Fibroblast of upper back skin (primary cell): ENCODE measurements at places on chromosomes 4 and X.

DNA sequence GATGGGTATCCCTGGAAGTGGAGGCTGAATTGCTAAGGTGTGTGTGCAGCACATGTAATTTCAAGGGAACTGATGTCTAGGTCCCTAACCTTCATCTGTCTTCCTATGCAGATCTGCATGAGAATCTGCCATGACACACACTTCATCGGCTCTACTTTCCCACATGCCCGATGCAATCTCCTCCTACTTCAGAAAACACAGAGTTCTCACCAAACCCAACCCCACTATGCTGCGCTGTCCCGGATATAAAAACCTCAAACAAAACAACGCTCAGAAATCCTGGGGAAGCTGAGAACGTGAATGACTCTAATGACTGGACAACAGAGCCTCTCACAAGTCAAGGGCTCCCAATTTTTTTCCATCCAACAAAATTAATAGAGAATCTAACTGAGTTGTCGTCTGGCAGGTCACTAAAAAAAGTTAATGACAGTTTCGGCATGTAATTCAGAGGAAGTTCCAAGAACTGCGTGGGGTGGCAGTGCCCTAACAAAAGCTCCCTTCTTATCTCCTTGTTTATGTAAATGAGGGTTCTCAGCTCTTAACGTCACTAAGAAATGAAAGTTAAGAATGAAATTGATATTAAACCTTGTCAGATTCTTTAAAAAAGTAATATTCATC lies 39.0 kb downstream of the STX18 start:
- no peak for DNase-seq

DNA sequence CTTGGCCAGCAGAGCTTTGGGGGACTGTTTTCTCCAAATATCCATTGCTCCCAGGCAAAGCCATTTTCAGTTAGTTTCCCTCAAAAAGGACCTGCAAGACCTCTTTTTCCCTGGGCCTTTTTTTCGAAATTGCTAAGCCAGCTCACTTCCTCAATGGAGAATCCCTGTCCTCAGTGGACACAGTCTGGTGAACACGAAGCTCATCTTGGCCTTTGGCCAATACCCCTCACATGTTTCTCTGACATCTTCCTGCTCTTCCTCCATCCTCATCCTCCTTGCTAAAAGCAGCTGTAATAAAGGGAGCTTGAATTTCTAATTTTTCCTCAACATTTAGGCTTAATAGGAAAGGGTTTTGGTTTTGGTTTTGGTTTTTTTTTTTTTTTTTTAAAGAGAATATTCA lies 17.6 kb upstream of the PRPS1 start:
- no peak for DNase-seq

- DNase-seq = no peak
Measured at GRCh38 chr4:7157666-7158065, 34.7 kb upstream of the SORCS2 start.

DNA sequence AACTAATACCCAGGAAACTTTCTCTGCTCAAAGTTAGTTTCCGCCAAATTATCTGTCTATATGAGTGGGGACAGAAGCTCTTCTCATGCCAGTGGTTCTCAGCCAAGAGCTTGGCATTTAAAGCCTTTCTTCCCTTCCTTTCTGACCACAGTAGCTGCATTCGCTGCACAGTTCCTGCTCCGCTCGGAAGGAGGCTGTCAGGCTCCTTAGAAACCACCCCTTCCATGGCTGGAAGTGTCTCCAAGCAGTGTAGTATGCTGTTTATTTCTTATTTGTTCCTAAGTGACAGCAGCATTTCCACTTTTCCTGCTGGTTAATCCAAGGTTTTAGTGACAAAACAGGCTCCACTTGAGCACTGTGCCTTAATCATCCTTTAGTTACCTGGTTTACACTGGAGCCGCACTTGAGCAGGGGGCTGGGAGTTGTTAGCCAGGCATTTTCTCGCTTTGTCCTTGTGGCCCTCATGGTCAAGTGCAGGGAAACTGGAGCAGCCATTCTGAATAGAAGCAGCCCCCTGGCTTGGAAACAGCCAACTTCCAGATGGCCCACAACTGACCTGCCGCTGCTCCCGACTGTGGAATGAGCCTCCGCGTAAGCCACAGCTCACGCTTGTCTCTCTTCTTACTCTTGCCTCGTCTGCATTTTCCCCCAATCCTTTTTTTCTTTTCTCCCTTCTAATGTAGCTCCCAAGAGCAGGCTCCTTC lies 739.4 kb upstream of the TENM3 start:
- DNase-seq = no peak

GRCh38 chr4:185683896-185684295 lies 128.1 kb downstream of the SORBS2 start:
- DNase-seq = no peak

DNA sequence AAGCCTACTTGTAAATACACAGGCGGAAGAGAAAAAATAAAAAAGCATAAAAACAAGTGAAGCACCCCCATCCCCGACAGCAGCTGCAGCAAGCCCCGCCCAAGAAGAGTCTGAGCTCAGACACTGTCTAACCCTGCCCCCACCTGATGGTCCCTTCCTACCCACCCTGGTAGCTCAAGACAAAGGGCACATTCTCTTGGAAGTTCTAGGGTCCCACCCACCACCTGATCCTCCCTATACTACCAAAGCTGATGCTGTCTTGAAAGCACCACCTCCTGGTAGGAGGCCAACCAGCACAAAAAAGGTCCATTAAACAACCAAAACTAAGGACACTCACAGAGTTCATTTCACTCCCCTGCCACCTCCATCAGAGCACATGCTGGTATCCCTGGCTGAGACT lies 308.2 kb downstream of the KLHL13 start:
- DNase-seq = no peak

DNA sequence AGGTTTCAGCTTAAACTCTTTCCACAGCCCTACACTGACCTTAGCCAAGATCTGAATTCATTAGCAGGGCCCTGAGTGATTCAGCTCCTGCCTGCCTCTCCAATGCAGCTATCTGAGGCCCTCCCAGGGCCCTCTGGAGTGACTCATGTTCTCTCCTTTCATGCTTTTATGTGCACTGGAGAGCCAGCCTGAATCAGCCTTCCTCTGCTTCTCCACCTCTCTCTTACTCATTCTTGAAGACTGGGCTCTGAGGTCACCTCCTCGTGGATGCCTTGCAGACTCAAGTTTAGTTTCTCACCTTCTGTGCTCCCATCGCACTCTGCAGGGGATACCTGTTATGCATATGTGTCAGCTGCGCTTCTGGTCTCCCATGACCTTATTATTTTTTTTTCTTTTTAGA lies 3.1 kb upstream of the OCIAD2 start:
- peak; percentile 98 for DNase-seq

- DNase-seq = no peak
Measured at GRCh38 chr4:168743601-168744000, 246.7 kb downstream of the PALLD start.

DNA sequence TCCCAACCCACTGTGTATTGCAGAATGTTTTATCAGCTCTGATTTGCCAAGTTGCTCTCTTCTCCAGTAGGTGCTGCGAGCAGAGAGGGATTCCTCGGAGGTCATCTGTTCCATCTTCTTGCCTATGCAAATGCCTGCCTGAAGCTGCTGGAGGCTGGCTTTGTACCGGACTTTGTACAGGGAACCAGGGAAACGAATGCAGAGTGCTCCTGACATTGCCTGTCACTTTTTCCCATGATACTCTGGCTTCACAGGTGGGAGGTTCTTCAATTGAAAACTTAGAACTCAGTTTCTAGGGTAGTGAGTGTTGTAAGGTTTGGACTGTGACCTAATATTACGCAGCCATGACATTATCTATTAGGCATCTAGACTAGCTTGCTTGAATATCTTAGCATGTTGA lies 24.9 kb downstream of the AR start:
- DNase-seq = no peak

GRCh38 chrX:109684136-109684535 lies 48.9 kb downstream of the ACSL4 start:
- DNase-seq = peak; percentile 7

- DNase-seq = no peak
Measured at GRCh38 chrX:134949271-134949670, 41.5 kb upstream of the SMIM10 start.

- no peak for DNase-seq
Measured at GRCh38 chr4:56703378-56703777, 22.3 kb upstream of the HOPX start.

- peak; percentile 32 for DNase-seq
Measured at GRCh38 chrX:112651766-112652165, 28.0 kb downstream of the LHFPL1 start.

DNA sequence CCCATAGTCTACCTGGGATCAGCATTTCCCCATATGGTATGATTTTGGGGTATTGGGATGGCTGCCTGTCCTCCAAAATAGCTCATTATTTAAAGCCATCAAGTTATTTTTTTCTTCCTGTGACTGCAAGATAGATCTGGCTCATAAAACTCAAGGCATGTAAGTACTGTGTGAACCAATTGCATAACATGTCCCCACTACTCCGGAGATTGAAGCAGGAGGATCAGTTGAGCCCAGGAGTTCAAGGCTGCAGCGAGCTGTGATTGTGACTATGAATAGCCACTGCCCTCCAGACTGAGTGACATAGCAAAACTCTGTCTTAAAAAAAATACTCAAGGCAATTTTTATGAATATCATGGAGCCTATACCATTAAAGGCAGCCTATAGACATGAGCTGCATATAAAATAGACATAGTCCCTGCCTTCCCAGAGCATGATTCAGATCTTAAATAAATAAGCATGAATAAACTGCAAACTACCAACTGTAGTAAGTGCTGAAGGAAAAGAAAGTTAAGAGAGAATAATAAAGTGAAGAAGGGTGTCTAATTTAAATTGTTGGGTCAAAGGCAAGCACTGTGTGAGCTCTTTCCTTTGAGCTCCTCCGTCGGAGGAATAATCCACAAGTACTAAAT lies 16.9 kb upstream of the MMAA start:
- DNase-seq = no peak

DNA sequence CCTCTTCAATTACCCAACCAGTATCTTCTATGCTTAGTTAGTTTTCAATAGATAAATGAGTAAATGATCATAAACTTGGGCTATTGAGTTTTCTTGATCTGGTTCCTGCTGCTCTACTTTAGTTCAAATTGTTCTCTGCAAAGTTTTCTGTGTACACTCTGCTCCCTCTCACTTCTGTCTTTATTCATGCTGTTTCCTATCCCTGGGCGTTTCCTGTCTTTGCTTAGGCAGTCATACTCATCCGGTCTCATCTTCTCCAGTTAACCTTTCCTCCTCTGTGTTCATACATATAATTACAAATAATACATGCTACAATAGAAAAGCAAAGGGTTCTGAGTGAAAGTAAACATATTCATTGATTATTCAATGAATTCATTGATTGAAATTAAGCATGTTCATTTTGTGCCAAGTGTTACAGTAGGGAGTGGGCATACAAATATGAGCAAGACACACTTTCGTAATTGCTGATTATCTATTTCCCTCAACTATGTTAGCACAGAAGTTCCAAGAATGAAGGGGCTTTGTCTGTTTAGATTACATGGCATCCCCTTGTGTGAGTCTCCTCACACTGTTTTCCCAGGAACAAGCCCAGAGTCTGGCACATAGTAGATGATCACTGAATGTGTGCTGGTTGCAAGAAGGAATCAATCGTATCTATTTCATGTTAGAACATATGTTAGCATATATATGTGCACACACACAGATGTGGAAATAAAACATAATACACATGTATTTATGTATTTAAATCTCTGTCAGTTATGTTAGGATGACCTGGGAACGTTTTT lies 1.1 kb downstream of the RAB39B start:
- no peak for DNase-seq

DNA sequence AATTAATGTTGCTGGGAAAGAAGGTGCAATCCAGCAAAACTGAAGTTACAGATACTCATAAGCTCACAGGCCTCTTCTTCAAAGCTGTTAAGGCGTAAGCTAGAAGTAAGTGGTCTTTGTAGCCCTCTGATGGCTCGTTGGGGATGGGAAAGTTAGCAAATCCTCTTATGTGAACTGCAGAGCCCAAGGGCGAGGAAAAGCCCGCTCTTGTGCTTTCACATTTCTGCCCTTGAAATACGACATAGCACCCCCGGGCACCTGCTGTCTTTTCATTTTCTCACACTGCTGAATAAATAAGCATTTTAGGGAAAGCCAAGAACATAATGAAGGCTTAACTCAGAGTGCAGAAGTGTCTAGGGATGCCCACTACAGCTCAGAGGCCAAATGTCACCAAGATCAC lies 73.1 kb upstream of the SORBS2 start:
- DNase-seq = no peak

GRCh38 chrX:1170243-1170642 lies 42.2 kb downstream of the CRLF2 start:
- DNase-seq = no peak

DNA sequence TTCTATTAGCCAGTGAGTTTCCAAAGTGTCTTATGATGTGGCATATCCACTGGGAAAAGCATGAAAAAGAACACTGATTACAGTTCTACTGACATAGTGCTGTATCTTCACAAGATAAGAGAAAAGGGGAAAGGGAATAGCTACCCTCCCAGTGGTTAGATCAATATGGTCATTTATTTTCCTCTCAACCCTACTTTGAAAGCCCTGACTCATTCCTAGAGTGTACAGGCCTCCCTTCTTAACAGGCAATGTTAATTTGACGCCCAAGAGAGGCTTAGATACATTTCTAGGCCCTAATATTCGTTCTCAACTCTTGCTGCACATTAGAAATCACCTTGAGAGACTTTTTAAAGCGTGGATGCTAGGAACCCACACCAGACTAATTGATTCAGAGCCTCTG lies 20.4 kb upstream of the BRS3 start:
- DNase-seq = no peak

- no peak for DNase-seq
Measured at GRCh38 chrX:55074851-55075467, at the start of gene PAGE2B. Gene PAGE2B, plus strand, starts transcription at chrX:55075030. Its CDS starts 1,012 bp downstream, at chrX:55076042.

DNA sequence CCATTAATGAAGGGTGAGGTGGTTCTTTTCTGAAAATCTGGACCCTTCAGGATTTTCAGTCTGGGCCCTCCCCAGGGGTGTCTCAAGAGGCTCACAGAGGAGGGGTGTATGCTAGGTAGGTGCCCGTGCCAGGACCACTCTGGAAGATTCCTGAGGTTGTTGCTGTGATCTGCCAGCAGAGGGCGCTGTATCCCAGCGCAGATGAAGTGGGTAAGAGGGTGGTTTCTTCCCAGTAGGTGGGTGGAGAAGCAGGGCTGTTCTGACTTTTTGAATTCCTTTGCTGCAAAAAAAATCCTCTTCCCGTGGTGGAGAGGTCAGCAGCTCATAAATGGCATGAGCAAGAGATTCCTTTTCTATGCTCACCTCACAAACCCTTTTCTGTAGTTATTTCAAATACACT lies 51.1 kb downstream of the SCML1 start:
- DNase-seq = peak; percentile 12

DNA sequence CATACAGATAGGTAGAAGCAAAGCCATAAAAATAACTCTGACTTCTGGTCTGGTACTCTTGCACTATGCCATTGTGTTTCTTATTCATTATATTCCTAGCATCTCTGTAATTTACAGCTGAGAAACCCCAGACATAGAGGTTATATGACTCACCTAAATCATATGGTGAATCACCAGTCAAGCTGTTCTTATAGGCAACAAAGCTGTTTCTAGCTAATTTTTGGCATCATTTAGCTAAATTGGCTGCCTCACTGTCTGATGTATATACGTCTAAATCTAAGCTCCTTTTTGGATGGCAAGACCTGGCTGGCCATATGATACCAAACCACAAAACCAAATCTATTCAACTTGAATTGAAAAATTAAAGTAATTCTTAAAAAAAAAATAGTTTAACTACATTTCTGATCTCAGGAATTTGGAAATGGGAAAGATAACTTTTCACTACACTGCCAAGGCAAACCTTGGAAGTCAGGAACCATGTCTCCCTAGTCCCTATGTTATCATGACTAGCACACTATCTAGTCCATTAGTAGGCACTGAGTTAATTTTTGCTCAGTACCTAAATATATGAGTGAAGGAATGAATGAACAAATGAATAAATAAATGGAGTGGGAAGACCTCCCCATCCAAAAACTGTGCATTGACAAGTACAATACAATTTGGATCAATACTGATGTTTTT lies 41.3 kb upstream of the STAG2 start:
- peak; percentile 94 for DNase-seq
